ENCODE measurements at places on chromosomes 1 and 21. TPM values are rescaled to one million over a fixed set of nuclear protein-coding genes. Genes with fewer than 3 reads are reported as not detected.

DNA sequence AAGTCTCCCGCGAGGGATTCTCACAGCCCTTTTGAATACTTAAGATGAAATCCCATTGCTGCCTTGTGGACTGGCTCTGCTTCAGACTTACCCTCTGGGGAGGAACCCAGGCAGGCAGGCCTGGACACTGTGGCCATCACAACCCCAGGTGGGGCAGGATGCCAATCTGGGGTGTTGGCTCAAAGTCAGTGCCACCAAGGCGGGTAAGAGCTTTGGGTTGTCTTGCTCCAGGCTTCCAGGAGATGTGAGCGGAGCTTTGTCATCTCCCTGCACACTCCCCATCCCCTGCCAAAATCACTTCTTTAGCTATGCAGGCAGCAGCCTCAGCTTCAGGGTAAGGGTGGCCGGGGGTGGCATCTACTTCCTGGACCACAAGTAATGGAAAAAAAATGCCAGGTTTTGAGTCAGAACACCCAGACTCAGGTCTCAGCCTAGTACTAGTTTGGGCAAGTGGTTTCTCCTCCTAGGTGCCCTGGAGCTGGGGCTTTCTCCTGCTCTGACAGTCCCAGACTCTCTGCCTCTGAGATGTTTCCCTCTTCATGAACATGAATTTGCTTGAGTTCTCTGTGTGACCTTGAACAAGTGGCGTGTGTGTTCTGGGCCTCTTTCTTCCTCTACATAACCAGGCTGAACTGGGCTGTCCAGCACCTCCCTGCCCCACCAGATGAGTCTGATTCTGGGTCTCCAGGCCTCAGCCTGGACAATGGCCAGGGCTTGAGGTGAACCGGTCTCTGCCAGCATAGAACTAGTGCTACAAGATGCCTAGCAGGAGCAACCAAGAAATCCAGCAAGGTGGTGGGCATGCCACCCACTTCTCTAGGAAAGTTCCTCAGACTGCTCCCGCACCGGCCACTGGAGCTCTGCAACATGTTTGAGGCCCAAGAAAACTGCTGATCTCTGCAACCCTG lies 65.4 kb downstream of the VWA5B1 start:
- DNase-seq, result no peak

DNA sequence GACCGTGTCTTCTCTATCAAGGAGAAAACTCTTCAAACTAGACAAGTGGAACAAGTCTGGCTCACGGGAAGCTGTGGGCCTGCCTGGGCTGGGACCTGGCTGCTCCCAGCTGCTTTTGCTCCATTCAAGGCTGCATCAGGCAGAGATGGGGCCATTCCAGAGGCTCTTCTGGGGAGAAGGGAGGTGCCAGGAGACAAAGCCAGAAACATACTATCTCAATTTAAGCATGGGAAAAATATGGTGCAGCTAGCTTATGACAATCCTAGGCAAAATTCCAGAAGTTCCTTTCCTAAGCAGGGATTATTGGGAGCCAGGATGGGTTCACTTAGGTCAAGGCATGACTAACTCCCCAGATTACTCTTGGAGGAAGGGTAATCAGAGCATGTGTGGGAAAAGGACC lies 90.8 kb upstream of the SLC2A1 start:
- no peak for DNase-seq

GRCh38 chr1:95169548-95169947 lies 52.4 kb downstream of the TLCD4 start:
- no peak for DNase-seq

Gene COL16A1
- total RNA-seq, result 62.9 TPM

DNA sequence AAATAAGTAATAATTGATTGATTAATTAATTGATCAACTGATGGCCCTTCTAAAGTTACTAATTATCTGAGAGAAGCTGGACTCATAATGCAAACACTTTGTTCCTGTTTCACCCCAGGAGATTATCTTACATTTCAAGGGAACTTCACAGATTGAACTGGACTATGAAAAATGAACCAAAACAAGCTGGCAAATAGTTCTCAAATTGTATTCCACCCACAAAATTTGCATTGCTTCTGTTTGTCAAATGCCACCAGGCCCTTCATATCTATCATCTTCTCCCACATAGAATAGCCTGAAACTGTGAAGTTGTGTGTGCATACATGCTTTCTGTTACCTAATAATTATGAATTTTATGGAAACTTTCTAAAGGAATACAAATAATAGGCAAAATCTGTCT lies 104.0 kb downstream of the ZNF281 start:
- no peak for DNase-seq

DNA sequence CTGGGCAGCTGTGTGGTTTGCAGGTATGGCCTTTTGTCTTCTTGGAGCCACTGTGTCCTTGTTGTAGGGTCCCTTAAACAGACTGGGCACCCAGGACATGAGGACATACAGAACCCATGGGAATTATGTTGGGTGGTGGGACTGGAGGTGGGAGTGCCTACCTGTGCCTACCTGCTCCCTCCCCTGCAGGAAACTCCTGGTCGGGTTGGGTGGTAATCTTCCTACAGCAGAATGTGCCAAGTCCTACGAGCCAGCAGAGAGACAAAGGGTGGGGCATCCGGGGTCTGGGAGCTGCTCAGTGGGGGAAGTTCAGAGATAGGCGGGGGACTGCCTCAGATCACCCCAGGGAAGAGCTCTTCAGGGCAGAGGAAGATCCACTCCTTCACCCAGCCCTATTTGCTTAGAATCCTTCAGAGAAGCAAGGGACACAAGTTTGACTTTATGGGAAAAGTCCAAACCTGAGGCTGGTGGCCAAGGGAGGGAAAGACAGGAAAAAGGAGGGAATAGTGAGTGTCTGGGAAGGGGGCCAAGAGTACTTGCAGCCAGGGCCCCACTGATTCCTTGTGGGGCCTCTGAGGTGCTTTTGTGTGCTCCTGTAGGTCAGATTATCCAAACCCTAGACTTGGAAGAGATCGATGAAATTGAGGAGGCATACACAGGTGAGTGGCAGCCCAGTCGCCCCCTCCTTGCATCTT lies 58.3 kb downstream of the KIF21B start:
- DNase-seq, result no peak

DNA sequence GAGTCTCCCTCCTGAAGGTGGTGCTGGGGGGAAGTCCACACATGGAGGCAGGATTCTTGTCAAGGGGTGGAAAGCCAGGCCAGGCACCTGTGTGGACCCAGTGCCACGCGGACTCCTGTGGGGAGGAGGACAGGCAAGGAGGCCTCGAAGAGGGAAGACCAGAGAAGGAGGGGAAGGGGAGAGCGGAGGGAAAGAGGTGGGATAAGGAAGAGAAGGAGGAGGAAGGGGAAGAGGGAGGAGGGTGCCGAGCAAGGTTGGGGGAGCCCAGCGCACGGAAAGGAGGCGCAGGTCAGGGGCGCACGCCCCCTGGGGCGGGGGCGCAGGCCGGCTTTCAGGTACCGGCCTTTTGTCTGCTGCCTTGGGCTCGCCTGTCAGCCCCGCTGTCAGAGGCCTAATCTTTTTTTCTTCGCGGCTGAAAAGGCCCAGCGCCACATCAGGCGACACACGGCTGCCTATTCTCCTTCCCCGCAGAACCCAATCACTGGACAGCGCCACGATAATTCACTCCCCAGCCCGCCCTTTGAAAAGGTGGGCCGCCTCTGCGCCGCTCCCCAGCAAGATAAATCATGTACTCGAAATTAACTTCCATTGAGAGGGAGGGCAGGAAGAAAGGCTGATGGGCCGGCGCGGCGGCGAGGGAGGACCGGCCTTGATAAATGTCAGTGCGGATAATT lies 42.5 kb downstream of the PRDM16 start:
- no peak for DNase-seq

DNA sequence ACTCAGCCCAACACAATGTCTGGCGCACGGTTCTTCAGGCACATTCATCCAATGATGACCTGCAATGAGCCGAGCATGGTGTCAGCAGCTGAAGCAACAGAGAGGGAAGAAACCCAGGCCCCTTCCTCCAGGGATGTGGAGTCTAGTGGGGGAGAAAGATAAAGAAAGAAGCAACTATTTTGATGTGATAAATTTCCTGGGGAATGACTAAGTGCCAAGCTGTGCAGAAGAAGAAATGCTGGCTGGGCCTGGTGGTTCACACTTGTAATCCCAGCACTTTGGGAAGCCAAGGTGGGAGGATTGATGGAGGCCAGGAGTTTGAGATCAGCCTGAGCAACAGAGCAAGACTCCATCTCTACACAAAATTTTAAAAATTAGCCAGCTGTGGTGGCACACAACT lies 561.8 kb downstream of the KIF26B start:
- DNase-seq, result no peak

Gene LCE1A
- not detected for total RNA-seq

Gene FCRL1
- total RNA-seq, result 0.17 TPM

Gene AQP10
- not detected for total RNA-seq

Gene PLEKHN1
- total RNA-seq, result 0.23 TPM

GRCh38 chr1:92759361-92759760 lies 25.5 kb downstream of the EVI5 start:
- DNase-seq, result no peak

DNA sequence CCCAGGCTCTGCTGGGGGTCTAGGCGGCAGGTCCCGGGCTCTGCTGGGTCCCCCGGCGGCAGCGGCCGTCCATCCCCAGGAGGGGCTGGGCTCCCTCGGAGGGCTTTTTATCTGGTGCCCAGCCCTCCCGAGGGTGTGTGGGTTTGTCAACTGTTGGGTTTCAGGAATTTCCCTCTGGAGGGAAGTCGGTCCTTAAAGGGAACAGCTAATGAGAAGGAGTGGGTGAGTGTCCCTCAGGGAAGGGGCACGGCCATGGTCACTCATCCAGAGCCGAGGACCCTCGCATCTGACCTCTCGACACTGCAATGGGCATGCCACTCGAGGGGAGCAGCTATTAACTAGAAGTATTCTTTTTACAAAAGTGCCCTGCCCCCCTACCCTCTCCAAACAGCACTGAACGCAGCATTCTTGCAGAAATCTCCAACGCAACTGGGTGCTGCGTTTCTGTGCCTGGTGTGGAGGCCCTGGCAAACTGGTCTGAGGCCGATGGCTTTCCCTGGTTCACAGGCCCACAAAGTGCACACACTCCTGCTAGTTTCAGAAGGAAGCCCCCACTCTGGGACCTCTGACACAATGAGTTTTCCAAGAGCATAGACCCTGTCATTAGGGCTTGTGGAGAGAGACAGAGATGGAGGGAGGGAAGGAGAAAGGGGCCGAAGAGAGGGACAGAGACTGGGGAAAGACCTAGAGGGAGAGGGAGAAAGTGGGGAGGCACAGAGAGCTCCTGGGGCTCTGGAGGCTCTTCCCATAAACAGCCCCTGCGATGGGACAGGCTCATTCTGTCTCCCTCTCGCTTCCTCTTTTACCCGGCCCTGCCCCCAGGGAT lies 1.0 kb upstream of the TSPEAR start:
- no peak for DNase-seq

Gene HSPG2
- total RNA-seq, result 142 TPM

Gene TMEM51
- total RNA-seq, result 26.6 TPM

- DNase-seq, result no peak
These were observed 9.8 kb downstream of the TNFRSF9 start for GRCh38 chr1:7930645-7931445.

- peak; percentile 75 for DNase-seq
These were observed 91.5 kb downstream of the SPATA46 start for GRCh38 chr1:162285149-162285561.

GRCh38 chr1:208172423-208173145 lies 71.6 kb downstream of the PLXNA2 start:
- no peak for DNase-seq

DNA sequence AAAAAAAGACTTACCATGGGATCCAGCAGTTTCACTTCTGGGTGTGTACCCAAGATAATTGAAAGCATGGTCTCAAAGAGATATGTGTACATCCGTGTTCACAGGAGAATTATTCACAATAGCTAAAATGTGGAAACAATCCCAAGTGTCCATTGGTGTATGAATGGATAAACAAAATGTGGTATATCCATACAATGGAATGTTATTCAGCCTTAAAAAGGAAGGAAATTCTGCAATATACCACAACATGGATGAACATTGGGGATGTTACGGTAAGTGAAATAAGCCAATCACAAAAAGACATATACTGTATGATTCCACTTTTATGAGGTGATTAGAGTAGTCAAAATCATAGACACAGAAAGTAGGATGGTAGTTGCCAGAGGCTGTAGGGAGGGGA lies 7.0 kb upstream of the TUT4 start:
- DNase-seq, result no peak

- DNase-seq, result peak; percentile 44
These were observed 650 bp downstream of the TNFAIP8L2 start for GRCh38 chr1:151157067-151157531.

Gene KLF17
- not detected for total RNA-seq

DNA sequence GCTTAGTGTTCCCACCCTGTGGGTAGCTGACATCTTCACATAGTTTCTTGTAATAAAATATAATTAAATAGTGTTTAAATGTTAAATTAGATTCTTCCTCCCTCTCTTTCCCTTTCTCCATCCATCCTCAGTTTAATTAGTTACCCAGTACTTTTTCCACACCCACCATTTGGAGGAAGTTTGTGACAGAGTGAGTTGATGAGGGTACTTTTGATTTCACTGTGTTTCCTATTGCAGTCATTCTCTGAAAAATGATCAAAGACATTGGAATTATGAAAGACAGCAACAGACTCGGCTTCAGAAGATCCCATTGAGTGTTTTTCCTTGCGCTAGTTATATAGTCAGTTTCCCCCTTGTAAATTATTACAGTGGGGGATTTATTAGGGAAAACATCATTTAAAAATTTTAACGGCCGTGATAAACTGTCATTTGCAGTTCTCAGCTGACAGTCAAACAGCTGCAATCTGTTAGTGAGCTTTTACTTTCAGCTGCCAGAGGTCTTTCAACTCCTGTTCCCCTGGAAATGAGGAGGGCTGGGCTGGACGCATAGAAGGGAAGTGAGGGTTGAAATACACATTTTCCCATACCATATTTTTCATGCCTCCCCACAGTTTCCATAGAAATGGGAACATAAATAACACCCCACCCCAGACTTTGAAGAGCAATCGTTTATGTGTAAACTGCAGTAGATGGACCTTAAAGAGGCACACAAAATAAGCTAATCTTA lies 61.3 kb upstream of the CACYBP start:
- DNase-seq, result no peak

Gene MYOM3
- 3.4 TPM for total RNA-seq

GRCh38 chr21:33514229-33514628 lies 22.7 kb upstream of the DNAJC28 start:
- DNase-seq, result no peak

DNA sequence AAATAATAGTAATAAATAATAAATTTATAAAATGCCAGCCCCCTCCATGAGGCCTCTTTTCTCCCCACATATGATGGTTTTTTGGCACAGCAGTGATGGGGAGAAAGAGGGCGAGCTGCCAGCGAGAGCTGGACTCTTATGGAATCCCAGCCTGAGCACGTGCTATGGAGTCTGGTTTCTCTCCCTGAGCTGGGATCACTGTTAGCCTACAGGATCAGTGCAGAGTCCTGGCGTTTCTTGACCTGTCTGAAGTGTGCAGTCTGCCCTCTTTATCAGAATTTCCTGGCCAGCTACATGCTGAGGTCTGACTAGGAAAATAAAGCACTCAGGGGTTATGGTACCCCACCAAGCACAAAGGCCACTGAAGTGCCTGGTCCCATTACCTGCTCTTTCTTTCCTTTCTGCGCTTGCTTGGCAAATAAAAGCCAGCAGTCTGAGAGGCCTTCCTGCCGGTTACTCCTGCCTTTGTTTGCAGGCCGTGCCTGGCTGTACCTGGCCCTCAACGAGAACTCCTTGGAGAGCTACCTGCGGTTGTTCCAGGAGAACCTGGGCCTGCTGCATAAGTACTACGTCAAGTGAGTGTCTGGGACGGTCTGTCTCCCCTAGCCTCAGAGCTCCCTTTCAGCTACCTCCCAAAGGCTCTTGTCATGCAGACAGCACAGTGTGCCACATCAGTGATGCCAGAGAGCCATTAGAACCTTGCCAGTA lies 18.5 kb upstream of the SLC25A34 start:
- DNase-seq, result no peak

GRCh38 chr1:236509203-236509602 lies 14.6 kb upstream of the LGALS8 start:
- DNase-seq, result no peak

Gene LRRC38
- not detected for total RNA-seq

GRCh38 chr1:20361401-20361800 lies 70.7 kb downstream of the VWA5B1 start:
- no peak for DNase-seq

Measured in mucosa of descending colon (tissue), 3 donors.